ENCODE measurements at places on chromosomes 1 and 21. TPM values are rescaled to one million over a fixed set of nuclear protein-coding genes. Genes with fewer than 3 reads are reported as not detected.

GRCh38 chr1:7948960-7949359 is 8.3 kb upstream of the TNFRSF9 start:
- no peak for DNase-seq

DNA sequence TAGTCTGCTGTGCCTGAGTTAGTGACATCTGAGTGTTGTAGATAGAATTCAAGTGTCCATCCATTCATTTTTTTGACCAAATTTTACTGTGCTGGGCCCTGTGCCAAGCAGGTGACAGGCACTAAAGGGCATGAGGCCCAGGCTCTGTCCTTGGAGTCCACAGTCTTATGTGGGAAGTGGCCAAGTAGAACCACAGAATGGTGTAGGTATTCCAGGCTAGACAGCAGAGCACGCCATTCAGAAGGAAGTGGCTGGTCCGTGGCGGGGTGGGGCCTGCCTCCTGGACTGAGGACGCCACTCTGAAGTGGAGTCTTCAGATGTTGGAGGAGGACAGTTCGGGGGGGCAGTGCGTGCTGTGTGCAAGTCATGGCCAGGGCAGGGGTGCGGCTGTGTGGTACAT is 68.9 kb upstream of the ACTL8 start:
- DNase-seq: no peak

- no peak for DNase-seq
Measured at GRCh38 chr1:39540504-39541031, 36.0 kb downstream of the PABPC4 start.

GRCh38 chr1:151611288-151611790 is 511 bp upstream of the SNX27 start:
- DNase-seq: no peak

GRCh38 chr1:97562081-97562480 is 358.8 kb downstream of the DPYD start:
- no peak for DNase-seq

DNA sequence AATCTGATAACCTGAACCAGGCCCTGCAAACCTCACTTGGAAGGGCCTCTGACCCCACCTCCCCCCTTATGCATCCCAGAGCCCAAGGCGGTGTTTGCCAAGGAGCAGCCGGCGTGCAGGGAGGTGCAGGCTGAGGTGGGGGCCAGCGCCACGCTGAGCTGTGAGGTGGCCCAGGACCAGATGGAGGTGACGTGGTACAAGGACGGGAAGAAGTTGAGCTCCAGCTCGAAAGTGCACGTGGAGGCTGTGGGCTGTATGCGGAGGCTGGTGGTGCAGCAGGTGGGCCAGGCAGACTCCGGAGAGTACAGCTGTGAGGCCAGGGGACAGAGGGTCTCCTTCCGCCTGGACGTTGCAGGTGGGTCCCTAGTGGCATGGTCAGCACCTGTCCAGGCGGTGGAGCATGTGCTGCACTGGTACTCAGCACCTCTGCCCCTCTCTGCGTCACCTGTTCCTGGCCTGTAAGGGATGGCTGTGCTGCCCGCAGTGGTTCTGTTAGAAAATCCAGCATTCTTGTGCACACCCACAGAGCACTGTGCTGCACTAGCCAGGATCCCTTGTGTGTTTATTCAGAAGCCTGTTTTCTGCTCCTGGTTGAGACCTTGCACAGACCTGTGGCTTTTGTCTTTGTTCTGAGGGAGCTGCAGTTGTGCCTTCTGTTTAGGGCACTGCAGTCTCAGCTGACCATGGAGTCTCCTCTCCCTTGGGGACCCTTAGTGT is 11.6 kb downstream of the OBSCN start:
- DNase-seq: no peak

XCL2 gene
- not detected for total RNA-seq

CFHR3 gene
- 0.70 TPM for total RNA-seq
